ENCODE measurements at places on chromosomes 7 and 10.

- DNase-seq, result no peak
Measured at GRCh38 chr10:132710746-132711612, 75.0 kb downstream of the NKX6-2 start.

DNA sequence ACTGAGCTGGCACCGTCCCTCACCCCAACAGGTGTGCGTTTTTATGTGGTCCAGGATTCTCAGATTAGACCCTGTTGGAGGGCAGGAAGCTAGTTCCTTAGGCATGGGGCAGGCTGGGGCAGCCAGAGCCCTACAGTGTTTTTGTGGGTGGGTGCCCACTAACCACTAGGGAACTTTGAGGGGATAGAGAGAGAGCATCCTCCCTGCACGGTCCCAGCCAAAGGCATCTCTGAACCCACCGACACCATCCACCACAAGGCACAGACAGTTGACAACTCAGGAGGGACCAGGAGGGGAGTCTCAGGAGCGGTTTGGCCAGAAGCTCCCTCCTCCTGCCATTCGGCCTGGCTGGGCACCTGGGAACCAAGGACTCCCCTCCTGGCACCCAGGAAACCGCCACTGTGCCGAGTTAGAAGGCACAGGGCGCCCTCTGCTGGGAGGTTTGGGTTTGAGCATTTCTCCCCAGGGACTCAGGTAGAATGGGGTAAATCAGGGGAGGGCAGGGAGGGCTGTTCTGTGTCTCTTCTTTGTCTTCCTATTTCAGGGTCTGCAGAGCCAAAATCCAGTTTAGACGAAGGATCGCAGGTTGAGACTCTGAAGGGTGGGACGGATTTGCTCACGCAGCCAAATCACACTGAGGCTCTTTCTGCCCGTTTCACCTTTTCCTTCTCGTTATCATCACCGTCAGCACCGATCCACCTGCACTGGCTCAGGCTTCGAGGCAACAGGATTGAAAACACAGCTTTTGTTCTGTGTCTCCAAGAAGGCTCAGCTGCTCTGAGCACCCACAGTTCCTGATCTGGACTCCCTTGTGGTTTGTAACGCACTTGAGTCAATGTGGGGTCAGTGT lies 84.8 kb upstream of the COL13A1 start:
- DNase-seq, result peak; percentile 29

DNA sequence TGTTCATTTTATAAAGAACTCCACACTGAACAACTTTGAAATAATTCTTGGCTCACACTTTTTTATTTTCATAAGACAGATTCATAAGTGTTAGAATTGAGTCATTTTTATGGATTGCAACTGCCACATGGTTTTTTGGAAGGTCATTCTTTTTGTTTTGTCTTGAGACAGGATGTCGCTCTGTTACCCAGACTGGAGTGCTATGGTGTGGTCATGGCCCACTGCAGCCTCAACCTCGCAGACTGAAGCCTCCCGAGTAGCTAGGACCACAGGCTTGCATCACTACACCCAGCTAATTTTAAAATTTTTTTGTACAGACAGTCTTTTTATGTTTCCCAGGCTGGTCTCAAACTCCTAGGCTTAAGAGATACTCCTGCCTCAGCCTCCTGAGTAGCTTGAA lies 20.3 kb downstream of the BMS1 start:
- no peak for DNase-seq

- DNase-seq, result no peak
Measured at GRCh38 chr10:28410420-28411135, 107.7 kb upstream of the MPP7 start.

- DNase-seq, result no peak
Measured at GRCh38 chr10:67473850-67474633, 222.0 kb downstream of the CTNNA3 start.

DNA sequence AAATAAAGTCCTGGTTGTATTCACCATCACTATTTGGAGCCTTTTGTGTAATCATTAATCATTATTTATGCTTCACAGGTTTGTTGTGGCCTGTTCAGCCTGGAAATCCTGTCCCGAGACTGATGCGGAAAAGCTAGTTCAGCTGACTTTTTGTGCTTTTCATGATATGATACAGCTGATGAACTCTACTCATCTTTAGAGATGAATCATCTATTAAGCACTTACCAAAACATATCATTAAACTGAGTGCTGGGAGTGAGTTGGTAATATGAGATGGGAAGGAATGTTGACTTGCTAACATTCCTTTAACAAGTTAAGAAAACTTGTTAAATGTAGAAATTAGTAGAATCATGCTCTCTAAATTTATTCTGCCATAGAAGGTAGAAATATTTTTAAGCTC lies 53.0 kb downstream of the CROT start:
- no peak for DNase-seq

GRCh38 chr10:119595676-119596515 lies 868 bp downstream of the TIAL1 start:
- no peak for DNase-seq

GRCh38 chr10:110208614-110209453 lies 1.4 kb downstream of the MXI1 start:
- no peak for DNase-seq

- no peak for DNase-seq
Measured at GRCh38 chr10:110864662-110865140, 7.0 kb upstream of the PDCD4 start.

DNA sequence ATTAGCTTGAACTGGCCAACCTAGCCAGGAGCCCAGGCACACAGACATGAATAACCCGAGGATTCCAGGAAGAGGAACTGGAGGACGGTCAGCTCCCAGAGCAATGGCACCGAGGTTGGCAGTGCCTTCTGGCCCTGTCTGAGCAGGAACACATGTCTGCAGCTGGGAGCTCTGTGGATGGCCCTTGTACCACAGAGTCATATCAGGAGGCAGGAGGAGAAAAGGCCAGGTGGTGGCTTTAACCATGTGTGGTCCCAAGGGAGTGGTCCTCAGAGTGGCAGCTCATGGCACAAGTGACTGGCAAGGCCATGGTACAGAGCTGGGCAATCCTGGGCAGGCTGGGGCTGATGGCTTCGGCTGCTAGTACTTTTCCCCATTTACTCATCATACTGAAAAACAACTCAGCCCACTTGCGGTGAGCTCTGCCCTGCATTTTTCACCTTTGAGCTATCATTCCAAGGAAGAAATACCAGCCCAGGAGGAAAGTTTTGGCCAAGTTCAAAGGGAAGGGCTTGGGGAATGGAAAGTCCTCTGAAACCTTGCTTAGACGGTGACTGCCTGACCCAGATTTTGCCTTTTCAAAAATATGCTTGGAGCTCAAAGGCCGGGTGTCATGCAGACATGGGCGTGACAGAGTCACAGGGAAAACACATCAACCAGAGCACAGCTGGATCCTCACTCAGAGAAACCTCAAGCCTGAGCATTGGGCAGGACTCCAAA lies 25.7 kb upstream of the LOXL4 start:
- no peak for DNase-seq

- no peak for DNase-seq
Measured at GRCh38 chr10:51302316-51302715, 228.0 kb downstream of the PRKG1 start.

- DNase-seq, result no peak
Measured at GRCh38 chr10:126979311-126979710, 74.1 kb downstream of the DOCK1 start.

DNA sequence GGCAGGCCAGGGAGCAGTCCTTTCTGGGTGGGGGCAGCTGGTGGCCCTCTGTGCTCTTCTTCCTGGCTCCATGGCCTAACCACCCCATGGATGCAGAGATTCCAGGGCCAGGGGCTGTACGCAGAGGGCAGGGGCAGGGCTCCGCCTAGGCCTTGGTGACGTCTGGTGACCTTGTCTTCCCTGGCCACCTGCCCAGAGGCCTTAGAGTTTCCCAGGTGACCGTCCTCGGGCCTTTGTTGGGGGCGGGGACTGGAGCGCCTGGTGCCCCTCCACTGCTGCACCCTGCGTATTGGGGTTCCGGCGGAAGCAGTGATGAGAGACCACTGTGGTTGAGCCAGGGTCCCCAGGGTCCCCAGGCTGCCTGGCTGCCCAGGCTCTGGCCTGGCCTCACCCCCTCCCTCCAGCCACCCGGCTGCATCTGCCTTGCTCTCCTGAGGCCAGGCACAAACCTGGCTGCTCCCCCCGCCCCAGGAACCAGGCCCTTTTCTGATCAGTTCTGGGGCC lies 10.3 kb downstream of the PWWP2B start:
- no peak for DNase-seq

- no peak for DNase-seq
Measured at GRCh38 chr10:115947104-115947503, 325.9 kb downstream of the GFRA1 start.

DNA sequence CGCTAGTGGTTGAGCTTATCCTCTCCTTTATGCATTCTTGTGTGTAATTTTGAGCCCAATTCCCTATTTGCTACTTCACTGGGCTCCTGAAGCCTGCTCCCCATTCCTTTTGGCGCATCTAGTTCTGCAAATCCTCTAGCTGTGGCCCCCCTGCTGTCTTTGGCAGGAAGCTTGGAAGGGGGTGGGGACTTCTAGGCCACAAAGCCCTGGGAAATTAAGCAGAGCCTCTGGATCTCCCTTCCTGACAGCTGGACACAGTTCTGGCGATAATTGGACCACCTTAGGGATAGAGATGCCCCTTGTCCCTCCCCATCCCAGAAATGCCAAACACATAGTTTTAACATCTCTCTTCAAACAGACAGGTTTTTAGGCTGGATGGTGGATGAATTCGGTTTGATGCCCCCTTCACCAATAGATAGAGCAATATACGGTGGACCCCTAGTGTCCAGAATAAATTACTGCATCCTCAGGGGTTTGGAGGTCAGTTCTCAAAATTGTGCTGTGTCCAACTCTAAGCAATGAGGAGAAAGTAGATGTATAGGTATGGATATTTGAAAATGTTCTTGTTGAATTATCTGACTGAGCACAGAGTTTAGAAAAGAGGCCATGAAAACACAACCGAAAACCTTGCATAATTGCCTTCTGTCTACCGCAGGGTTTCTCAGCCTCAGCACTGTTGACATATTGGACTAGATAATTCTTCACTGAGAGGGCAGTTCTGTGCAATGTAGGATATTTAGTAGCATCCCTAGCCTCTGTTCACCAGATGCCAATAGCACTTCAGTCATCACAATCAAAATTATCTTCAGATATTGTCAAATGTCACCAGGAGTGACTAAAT lies 75.5 kb downstream of the PAPSS2 start:
- peak; percentile 23 for DNase-seq

- no peak for DNase-seq
Measured at GRCh38 chr7:92331508-92331907, 85.7 kb downstream of the ANKIB1 start.

- no peak for DNase-seq
Measured at GRCh38 chr7:77735457-77735856, 39.2 kb downstream of the RSBN1L start.

GRCh38 chr10:83543691-83544462 lies 595.4 kb upstream of the GHITM start:
- DNase-seq, result no peak

GRCh38 chr7:108838198-108838597 lies 268.5 kb downstream of the DNAJB9 start:
- no peak for DNase-seq

DNA sequence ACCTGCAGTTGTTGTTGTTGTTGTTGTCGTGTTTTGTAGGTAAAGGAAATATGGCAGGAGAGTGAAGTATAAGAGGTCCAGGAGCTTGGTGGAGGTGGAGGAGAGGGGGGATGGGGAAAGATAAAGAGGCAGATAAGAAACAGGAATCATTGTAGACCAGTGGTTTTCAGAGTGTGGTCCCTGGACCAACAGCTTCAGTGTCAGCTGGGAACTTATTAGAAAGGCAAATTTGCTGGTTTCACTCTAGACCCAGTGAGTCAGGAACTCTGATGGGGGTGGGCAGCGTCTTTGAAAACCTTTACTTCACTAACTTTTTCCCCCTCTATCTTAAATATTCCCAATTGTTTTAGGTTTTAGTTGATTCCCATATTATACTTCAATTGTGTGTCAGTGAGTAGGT lies 241.5 kb downstream of the AUTS2 start:
- no peak for DNase-seq

GRCh38 chr7:46754140-46754720 lies 827.7 kb downstream of the TNS3 start:
- DNase-seq, result no peak

- DNase-seq, result no peak
Measured at GRCh38 chr7:42982604-42983115, 50.5 kb downstream of the MRPL32 start.

DNA sequence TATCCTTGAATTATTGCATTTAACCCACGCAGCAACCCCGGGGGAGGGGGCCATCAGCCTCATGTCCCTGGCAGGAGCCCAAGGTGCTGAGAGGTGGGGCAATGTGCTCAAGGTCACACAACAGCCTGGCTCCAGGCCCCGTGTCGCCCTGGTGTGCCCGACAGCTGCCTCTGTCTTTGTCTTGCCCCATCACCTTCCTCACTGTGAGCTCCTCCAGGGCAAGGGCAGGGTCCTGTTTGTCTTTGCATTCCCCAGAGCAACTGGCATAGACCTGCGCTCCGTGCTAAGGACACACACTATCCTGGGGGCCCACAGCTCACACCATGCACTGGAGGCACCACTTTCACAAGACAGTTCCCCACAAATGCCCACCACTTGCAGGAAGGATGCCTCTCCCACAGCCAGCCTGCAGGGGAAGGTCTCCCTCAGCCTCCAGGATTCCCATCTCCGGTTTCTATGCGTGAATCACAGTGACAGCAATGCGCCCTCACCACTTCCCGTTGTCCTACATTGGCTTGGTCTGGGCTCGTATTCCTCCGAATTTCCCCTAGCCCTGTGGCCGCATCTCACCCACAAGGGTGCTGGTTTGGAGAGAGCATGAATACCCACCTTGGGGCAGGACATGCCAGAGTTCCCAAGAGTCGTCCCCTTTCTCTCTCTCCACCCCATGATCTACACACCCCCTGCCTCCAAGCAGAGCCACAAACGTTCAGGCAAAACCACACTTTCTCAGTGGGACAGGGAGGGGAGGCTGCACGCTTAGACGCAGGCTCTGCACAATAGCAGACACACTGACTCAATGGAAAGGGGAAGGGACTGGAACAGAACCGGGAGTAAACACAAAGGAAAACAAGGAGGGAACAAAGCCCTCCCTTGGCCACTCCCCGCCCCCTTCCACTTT lies 10.3 kb downstream of the ITPRIP start:
- no peak for DNase-seq

- no peak for DNase-seq
Measured at GRCh38 chr10:117140525-117140902, 2.4 kb upstream of the VAX1 start.

- DNase-seq, result no peak
Measured at GRCh38 chr7:28270536-28270935, 89.9 kb upstream of the JAZF1 start.

DNA sequence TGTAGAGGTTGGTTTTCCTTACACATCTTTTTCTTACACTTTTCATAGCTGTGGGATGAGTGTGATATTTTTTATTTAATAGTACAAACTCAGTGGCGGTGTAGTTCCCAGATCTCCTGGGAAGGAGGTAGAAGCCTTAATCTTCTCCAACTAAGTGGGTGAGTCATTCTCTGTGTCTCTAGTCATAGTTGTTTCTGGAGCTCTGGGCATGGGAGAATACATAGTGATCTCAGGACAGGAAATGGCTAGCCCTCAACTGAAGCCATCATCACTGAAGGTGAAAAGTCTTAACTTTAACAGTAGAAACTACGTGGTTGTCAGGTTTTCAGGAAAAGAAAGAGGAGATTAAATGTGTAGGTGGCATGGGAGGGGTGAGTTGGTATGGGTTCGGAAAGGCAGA lies 319.4 kb upstream of the FZD8 start:
- DNase-seq, result no peak

GRCh38 chr10:103967448-103968071 lies 620 bp downstream of the SLK start:
- no peak for DNase-seq

- DNase-seq, result no peak
Measured at GRCh38 chr7:105806592-105807447, 69.6 kb downstream of the ATXN7L1 start.

- no peak for DNase-seq
Measured at GRCh38 chr10:37495415-37495814, 362.0 kb downstream of the ZNF248 start.

- DNase-seq, result no peak
Measured at GRCh38 chr10:69097729-69098128, 9.8 kb downstream of the SRGN start.

All from NCI-H1092 (cell line).